NB4 (cell line): ENCODE measurements at places on chromosomes 1 and 21.

DNA sequence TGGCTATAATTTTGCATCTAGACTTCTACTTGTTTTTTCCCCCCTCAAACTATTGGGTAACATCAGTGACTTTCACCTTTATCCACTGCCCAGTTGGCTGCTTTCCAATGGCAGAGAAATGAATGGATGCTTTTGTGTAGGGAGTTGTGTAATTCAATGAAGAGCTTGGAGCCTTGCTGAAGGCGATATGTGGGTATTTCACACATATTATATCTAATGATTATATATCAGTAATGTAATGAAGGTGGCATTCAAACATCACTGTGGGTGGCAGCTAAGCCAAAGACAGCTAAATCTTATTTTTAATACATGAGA, 81.2 kb downstream of the TGFB2 start:
- DNase-seq = no peak

DNA sequence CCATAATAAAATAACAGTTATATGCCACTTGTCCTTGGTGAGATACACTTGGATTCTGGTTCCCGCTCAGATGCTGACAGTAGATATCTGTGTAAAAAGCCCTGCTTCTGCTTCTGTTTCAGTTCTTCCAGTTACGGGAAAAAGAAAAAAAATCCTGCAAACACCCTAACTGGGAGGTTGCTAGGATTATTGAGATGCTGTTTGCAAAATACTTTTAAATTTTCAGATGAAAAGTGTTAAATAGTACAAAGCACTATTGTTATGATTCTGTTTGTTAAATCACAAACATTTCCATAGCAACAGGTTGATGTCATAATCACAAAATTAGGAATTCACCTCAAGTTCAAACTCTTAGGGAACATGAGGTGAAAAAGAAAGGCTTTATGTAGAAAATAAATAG, 232.3 kb downstream of the HMCN1 start:
- DNase-seq = no peak

GRCh38 chr1:86522240-86522639, 24.6 kb upstream of the CLCA4 start:
- DNase-seq = no peak

DNA sequence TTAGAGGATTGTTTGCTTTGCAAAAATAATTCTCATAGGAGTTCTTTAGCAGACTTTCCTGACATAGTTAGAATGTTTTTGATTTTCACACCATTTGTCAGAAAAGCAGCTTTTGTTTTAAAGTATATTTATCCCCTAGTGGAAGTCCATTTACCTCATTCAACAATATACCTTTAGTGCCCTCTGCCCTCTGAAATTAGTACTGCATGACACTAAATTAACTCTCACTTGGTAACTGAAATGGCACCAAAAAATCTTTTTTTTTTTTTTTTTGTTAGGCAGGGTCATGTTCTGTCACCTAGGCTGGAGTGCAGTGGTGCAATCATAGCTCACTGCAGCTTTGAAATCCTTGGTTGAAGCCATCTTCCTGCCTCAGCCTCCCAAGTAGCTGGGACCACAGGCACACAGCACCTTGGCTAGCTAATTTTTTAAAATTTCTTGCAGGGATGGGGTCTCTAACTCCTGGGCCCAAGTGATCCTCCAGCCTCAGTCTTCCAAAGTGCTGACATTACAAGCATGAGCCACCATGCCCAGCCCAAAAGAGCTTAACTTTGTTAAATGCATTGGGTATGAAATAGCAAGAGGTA, 13.6 kb downstream of the LRRC42 start:
- peak; percentile 40 for DNase-seq

GRCh38 chr21:18129526-18129925, 115.1 kb upstream of the CHODL start:
- no peak for DNase-seq

GRCh38 chr1:111202707-111203623, 2.5 kb upstream of the DENND2D start:
- peak; percentile 60 for DNase-seq

- DNase-seq = peak; percentile 84
Measured at GRCh38 chr1:23403038-23403336, 21.6 kb downstream of the TCEA3 start.

GRCh38 chr1:226674892-226675714, 64.0 kb downstream of the ITPKB start:
- DNase-seq = peak; percentile 97

GRCh38 chr1:181789395-181789794, 272.1 kb downstream of the ZNF648 start:
- no peak for DNase-seq

GRCh38 chr1:233983811-233984210, 79.3 kb downstream of the SLC35F3 start:
- no peak for DNase-seq

DNA sequence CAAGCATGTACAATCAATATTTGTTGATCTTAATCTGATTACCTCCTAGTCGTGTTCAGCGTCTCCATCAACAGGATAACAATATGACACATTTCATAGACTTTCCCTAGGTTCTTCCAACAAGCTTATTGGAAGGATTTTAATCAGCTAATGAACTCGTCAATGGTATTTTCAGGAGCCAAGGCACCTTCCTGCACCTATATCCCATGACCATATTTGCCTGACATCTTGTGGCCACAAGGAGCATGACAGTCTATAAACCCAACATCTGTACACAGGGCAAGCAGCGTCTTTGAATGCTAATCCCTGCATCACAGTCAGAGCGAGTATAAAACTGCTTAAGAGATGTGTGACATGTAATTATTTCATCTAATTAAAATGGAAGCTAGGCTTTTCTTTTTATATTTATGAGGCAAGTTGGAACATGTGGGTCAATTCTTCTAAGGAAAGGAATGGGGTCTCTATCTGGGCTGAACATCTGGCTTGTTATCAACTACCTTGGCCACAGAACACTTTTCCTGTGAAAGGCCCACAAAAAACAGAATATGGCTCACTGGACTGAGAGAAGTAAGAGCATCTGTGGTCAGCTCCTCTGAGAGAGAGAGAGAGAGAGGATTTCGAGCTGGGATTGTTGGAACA, 388.8 kb downstream of the NTNG1 start:
- DNase-seq = peak; percentile 50

- no peak for DNase-seq
Measured at GRCh38 chr1:115118611-115119010, 29.3 kb upstream of the TSPAN2 start.

- DNase-seq = no peak
Measured at GRCh38 chr1:236151739-236152424, 9.5 kb downstream of the GPR137B start.

DNA sequence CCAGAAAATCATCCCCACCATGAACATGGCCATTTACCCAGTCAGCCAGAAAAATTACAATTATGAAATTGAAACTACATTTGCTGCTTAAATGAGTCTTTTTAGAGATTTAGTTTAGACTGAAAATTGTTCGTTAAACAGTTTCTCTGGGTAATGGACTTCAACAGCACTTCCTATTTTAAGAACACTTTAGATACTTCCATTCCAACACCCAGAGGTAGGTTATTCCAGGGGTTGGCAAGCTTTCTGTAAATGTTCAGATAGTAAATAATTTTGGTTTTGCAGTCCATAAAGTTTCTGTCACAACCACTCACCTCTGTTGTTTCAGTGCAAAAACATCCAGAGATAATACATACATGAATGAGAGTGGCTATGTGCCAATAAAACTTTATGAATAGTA, 10.2 kb downstream of the NMNAT2 start:
- DNase-seq = no peak

DNA sequence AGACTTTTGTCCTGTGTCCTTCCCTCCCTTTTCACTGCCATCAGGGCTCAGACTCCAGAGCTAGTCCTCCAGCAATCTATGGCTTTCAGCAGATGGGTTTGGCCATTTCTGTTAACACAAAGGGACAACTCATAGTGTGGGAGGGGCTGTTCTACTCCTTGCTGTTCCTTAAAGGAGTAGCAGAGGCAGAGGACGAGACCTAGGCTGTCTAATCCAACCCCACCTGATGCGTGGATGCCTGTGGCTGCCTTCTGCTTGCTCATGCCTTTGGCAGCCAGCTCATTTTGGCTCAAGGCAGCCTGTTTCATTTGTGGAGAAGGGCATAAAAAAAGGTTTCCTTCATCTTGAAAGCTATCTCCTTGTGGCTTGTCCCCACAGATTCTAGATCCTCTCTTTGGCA, 27.0 kb downstream of the MFSD2A start:
- DNase-seq = no peak

DNA sequence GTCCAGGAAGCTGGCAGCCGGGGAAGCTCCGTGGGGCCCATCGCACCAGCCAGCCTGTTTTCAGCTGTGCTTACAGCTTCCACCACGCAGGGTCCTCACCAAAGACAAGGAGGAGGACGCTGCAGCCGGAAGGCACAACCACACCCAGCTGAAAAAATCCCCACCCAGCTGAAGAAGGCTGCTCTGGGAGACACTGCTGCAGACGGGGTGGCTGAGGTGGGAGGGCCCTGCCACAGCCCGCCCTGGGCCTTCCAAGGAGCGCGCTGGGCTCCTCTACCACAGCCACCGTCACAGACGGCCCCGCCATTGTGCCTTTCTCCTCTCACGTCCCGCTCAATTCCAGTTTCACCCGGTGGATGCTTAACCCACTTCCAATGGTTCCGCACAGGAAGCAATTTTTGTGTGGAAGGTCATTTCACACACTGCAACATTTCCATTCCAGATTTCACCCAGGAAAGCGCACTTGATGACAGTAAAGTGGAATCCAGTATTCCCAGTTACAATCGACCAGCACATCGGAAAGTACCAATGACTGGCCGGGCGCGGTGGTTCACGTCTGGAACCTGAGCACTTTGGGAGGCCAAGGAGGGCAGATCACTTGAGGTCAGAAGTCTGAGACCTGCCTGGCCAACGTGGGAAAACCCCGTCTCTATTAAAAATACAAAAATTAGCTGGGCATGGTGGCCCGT, 47.9 kb downstream of the NPHP4 start:
- DNase-seq = no peak

DNA sequence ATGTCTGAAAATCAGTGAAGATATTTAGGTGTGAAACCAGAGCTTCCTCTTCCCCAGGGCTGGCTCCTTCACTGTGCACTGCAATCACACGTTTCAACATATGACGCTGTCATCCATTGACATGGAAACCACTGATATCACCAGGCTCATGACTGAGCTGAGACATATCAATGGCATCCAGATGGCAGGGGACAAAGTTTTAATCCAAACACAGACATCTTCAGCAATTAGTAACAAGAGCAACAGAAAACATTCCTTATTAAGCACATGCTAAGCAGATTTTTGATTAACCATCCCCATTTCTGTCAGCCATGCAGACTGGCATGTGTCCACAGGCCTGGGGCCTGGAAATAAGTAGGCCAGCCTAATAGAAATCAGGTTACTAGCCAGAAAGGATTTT, 108.0 kb upstream of the ADAR start:
- DNase-seq = peak; percentile 42

DNA sequence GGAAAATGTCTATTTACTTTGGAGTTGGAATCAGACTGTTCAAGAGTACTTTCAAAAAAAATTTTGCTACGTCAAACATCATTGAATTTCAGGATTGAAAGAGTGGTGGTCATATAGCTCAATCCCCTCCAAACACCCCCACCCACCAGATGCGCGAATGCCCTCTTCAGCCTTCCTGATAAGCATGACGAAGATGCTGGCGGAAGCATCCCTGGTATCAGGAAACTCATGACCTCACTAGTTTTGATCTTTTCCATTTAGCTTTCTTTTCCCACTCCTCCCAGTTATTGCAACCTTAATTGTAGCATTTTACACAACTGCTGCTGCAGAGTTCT, 104.4 kb downstream of the LEPR start:
- DNase-seq = no peak

DNA sequence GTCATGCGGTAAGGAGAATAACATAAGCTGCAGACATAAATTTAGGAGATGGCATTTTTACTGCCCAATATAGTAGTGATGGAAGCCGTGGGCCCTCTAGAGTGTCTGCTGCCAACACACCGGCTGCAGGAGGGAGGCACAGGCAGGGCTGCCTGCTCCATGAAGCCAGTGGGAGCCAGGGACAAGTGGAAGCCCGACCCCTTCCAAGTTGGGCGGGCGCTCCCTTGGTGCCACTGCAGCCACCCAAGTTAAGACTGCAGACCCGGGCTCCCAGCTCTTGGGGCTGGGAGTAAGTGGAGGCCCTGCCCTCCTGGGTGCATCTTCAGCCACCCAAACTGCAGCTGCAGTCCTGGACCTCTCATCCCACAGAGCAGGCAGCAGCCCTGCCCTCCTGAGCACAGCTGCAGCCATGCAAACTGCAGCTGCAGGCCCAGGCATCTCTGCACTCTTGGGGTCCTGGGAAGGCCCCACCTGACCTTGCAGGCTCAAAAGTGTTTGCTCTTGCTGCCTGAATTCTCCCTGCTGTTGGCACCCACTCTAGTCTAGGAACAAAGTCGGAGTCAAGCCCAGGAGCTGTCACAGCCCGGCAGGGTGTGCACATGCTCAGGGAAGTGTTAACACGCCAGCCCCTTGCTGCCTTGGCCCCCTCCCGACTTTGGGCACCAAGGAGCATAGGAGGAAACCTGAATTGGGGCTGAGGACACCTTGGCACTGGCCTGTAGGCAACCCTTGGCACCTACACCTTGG, 437.2 kb upstream of the PRMT6 start:
- DNase-seq = no peak

- no peak for DNase-seq
Measured at GRCh38 chr1:193083365-193084088, 21.7 kb downstream of the GLRX2 start.

GRCh38 chr1:235299169-235299858, 28.7 kb downstream of the ARID4B start:
- no peak for DNase-seq

DNA sequence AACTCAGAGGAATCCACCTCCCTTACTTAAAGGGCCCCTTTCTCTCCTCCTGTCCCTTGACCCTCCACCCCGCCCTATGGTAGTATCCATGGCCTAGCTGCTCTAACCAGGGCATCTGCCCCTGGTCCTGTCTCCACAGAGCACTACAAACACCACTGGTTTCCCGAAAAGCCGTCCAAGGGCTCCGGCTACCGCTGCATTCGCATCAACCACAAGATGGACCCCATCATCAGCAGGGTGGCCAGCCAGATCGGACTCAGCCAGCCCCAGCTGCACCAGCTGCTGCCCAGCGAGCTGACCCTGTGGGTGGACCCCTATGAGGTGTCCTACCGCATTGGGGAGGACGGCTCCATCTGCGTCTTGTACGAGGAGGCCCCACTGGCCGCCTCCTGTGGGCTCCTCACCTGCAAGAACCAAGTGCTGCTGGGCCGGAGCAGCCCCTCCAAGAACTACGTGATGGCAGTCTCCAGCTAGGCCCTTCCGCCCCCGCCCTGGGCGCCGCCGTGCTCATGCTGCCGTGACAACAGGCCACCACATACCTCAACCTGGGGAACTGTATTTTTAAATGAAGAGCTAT, 1.7 kb downstream of the BTG2 start:
- no peak for DNase-seq

DNA sequence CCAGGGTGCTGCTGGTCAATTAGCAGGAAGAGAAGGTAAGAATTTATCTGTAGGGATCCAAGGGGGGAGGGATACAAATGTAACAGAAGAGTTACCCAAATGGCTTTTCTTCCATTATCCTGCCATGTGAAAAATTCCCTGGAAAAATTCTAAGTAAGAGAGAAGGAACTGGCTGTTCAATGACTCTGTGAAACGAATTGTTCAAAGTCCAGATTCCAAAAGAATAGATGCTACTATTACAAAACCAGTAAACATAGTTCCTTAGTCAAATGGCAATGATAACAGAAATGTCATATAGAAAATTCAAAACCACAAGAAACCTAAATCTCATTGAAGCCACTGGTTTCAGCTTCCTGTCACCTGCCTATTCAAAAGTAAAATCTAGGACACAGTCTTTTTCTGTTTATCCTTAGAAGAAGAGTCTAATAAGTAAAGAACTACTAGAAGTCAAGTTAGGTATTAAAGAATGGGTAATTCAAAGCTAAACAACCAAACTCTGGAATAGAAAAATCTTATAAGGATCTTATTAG, 102.6 kb downstream of the ZNF644 start:
- DNase-seq = no peak

GRCh38 chr1:163472651-163473248, 151.0 kb downstream of the NUF2 start:
- DNase-seq = no peak
